Stimulated activated CD4-positive, alpha-beta T cell treated with anti-CD3 and anti-CD28 coated beads, TNF-alpha, amount 100 ng/mL, for 1 hour (primary cell): ENCODE measurements at places on chromosomes 5 and 9.

- no peak for DNase-seq
Observed at GRCh38 chr9:109934136-109934856, 154.3 kb downstream of the PALM2AKAP2 start.

DNA sequence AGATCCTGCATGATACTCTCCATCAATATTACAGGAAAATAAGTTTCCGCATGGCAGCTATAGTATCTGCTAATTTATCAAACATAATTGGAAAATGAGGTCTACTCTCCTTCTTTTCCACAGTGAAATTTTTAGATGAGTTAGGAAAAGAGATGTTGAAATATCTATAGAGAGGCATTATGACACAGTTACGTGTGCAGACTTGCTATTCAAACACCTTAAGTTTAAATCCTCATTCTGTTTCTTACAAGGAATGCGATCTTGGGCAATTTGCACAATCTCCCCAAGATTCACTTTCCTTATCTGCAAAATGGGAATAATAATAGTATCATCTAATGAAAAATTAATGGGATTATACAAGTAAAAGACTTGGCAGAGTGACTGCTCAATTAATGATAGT, 91.7 kb upstream of the SLCO6A1 start:
- no peak for DNase-seq

- DNase-seq = no peak
Observed at GRCh38 chr9:24439456-24439855, 106.2 kb downstream of the IZUMO3 start.

GRCh38 chr9:106929471-106930177, 66.7 kb downstream of the ZNF462 start:
- no peak for DNase-seq

GRCh38 chr9:110947491-110948044, 90.7 kb downstream of the LPAR1 start:
- DNase-seq = no peak

DNA sequence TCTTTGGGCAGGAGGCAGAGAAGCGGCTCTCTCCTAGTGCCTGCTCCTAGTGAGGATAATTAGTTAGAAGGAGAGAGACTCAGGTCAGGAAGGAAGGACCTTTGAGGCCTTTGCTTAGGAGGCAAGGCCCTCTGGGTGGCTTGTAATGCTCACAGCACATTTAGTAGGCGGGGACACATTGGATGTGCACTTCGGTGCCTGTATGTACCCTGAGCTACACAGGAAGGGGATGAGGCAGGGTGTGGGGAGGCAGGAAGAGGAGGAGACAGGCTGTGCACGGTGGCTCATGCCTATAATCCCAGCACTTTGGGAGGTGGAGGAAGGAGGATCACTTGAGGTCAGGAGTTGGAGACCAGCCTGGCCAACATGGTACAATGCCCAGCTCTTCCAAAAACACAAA, 7.2 kb upstream of the LCN2 start:
- DNase-seq = no peak

- DNase-seq = peak; percentile 4
Observed at GRCh38 chr5:10635257-10635866, 71.5 kb downstream of the ANKRD33B start.

GRCh38 chr5:107937204-107937603, 266.5 kb upstream of the EFNA5 start:
- no peak for DNase-seq

DNA sequence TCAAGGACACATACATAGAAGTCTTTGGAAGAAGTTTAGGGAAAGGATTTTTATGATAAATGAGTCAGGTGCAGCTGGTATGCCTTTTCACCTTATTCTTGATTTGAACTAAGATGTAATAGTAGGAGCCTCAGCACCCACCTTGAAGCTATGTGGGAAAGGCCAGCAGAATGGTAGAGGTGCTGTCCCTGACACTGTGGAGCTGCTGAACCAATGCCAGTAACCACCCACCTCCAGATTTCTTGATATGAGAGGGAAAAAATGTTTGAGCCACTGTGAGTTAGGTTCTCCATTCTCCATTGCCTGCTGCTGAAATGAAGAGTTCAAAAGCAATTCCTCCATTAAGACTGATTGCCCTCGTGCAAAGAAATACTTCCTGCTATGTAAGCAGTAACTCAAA, 12.2 kb upstream of the HMGCR start:
- no peak for DNase-seq

DNA sequence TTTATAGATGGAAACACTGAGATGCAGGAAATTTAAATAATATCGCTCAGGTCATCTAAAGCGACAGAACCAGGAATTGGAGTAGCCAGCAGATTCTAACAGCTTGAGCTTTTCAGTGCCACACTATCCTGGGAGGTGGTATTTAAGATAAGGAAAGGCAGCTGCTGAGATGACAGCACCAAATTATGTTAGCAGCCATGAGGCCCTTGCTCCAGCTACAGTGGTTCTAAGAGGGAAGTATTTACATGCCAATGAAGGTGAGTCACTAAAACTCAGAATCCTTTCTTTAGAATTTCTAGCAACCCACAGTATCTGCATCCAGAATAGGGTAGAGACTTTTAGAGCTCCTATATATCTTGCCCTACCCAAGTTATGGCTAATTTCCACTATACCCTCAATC, 127.0 kb upstream of the VLDLR start:
- DNase-seq = no peak

DNA sequence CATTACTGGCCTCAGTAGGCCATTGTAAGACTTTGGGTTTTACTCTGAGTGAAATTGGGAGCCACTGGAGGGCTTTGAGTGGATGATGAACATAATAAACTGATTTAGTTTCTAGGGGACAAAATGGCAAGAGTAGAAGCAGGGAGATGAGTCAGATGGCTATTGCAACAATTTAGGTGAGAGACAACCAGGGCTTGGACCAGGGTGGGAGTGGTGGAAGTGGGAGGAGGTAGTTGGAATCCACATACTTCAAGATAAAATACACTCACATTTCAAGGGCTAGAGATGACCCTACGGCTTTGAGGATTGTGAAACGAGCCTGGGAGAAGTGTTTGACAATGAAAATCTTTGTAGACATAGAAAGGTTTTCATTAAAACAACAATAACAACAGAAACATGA, 136.3 kb downstream of the ACTBL2 start:
- no peak for DNase-seq

- DNase-seq = no peak
Observed at GRCh38 chr5:177045631-177046030, 23.1 kb downstream of the ZNF346 start.

- no peak for DNase-seq
Observed at GRCh38 chr5:54870271-54870670, 115.1 kb downstream of the ESM1 start.

GRCh38 chr9:117671468-117671867, 32.7 kb upstream of the TLR4 start:
- DNase-seq = no peak

DNA sequence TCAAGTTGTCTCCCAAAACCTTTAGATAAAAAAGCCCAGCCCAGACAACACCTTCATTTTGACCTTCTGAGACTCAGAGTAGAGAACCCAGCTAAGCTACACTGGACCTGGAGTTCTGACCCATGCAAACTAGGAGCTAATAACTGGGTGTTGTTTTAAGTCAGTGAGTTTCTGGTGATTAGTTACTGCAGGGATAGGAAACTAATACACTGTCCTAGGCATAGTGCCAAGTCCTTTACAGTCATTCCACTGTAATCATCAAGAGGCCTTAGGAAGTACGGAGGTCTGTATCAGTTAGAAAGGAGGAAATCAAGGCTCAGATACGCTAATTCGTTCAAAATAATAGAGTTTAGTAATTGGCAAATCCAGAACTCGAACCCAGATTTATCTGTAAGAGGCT, 197.9 kb downstream of the KCTD16 start:
- DNase-seq = no peak
